ENCODE measurements at places on chromosomes 13 and 19. TPM values are rescaled to one million over a fixed set of nuclear protein-coding genes. Genes with fewer than 3 reads are reported as not detected.

DNA sequence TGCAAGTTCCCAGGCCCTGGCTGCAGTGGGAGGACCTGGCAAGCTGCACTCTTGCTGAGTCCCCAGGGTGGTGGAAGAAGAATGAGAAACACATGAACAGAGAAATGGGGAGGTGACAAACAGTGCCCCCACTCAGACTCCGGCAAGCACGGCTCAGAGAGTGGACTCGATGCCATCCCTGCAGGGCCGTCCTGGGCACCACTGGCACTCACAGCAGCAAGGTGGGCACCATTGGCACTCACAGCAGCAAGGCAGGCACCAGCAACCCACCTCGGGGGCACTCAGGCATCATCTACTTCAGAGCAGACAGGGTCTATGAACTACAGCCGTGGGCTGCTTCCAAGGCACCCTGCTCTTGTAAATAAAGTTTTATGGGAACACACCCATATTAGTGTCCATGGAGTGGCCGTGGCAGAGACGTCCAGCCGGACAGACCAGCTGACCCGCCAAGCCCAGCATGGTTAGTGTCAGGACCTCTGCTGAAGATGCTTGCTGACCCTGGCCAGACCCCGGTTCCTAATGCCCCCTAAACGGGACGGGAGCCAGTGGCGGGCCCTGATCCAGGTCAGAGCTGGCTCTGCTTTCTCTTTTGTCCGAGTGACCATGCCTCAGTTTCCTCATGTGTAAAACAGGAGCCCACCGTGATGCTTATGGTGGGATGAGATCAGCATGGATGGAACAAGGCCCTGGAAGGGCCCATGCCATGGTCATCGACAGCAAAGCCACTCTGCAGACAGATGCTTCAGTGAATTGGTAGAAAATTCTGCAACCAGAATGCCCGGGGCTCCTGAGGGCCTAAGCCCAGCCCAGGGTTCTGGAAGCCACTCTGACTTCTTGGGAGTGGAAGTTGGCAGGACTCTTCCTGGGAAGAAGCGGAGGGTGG lies 2.1 kb upstream of the F10 start:
- H3K27ac ChIP-seq: no peak overlapping the region
- no peak overlapping the region for H3K4me3 ChIP-seq
- no peaks in the 10 kb centered on the region for H3K36me3 ChIP-seq
- no peaks in the 10 kb centered on the region for H3K4me1 ChIP-seq
- no peaks in the 10 kb centered on the region for H3K27me3 ChIP-seq

DNA sequence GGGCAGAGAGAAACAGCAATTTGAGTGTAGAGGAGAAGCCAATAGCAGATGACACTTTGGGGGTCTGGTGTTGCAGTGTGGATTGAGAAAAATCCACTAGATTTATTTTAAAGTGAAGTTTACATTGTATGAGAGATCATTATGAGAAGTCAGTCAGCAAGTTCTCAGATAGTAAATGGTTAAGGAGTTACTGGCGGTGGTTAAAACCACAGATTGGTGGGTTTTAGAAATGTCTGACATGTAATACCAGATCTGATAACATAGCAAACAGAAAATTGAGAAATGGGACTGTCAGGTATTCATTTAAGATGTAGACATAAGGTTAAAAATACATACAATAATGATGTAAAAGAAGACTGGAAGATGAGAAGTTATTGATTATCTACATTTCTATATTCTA lies 7.2 kb downstream of the ABHD13 start:
- H3K4me1 ChIP-seq: no peaks in the 10 kb centered on the region
- no peak overlapping the region for H3K27ac ChIP-seq
- H3K4me3 ChIP-seq: no peak overlapping the region
- H3K36me3 ChIP-seq: no peaks in the 10 kb centered on the region
- H3K27me3 ChIP-seq: no peaks in the 10 kb centered on the region
- DNase-seq: no peak

DNA sequence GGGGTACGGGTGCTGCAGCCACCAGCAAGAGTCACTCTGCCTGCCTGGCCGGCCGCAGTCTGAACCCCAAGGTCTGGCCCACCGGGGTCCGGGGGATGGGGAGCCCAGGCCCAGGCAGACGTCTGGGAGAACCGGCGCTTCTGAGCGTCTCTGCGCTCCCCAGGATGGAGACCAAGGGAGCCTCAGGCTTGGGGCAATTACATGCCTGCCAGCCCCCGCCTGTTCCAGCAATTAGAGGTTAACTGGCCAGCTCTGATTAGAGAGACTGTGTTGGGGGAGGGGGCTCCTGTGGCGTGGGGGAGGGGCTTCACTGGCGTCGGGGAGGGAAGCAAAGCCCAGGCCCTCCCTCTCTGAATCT lies 11.9 kb downstream of the MEIS3 start:
- no peaks in the 10 kb centered on the region for H3K4me1 ChIP-seq
- H3K4me3 ChIP-seq: no peak overlapping the region
- DNase-seq: no peak
- no peaks in the 10 kb centered on the region for H3K27me3 ChIP-seq
- H3K36me3 ChIP-seq: no peaks in the 10 kb centered on the region

Gene NLRP4
- not detected for total RNA-seq

Gene MYH14
- total RNA-seq: 5.9 TPM

Gene NRTN
- not detected for total RNA-seq

All from aorta (tissue), 5 donors.